ENCODE measurements at places on chromosomes 3 and 15. TPM values are rescaled to one million over a fixed set of nuclear protein-coding genes. Genes with fewer than 3 reads are reported as not detected.

The CLRN1 gene
- not detected for total RNA-seq

DNA sequence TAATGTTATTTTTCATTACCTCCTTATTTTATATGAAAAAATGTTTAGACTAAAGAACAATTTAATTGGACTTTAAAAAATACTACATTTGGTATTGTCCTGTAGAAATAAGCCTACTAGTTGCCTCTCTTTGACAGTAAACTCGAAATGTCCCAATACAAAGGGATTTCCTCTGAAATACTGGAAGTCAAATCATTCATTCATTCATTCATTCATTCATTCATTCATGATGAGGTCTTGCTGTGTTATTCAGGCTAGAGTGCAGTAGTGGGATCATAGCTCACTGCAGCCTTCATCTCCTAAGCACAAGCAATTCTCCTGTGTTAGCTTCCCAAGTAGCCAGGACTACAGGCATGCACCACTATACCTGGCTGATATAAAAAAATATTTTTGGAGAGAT, 50.6 kb upstream of the PYGO1 start:
- H3K4me3 ChIP-seq = no peak overlapping the region
- no peaks in the 10 kb centered on the region for H3K4me1 ChIP-seq
- no peak overlapping the region for H3K27ac ChIP-seq

DNA sequence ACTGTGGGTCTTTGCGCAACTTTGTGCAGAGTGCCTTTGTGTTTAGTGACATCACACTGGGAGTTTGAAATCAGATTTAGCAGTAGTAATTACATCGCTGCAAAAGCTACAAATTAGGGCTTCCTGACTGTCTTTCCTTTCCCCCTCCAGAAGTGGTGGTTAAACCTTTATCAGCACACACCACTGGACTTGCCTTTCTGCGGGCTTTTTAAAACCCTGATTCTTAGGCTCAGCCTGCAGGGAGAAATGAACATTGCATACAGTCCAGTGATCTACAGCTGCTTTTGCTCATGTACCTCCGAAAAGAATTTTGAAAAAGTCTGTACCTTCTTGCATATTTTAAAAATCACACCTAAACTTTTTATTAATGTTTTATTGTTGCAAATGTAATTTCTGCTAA, 219.7 kb upstream of the NAALADL2 start:
- H3K4me3 ChIP-seq = no peak overlapping the region
- H3K27me3 ChIP-seq = no peaks in the 10 kb centered on the region
- no peak overlapping the region for H3K27ac ChIP-seq
- no peaks in the 10 kb centered on the region for H3K36me3 ChIP-seq
- no peaks in the 10 kb centered on the region for H3K4me1 ChIP-seq
- DNase-seq = no peak

The ERICH6 gene
- total RNA-seq = not detected

- no peak overlapping the region for H3K4me3 ChIP-seq
- no peak overlapping the region for H3K27ac ChIP-seq
- no peaks in the 10 kb centered on the region for H3K27me3 ChIP-seq
- H3K36me3 ChIP-seq = no peaks in the 10 kb centered on the region
- DNase-seq = no peak
Measured at GRCh38 chr3:39900462-39901002, 91.1 kb downstream of the MYRIP start.

The PHC3 gene
- total RNA-seq = 26.2 TPM

- DNase-seq = no peak
- peaks cover 22% of the 10 kb centered on the region for H3K4me1 ChIP-seq
- no peaks in the 10 kb centered on the region for H3K36me3 ChIP-seq
Measured at GRCh38 chr15:68640791-68641331, 62.1 kb downstream of the CORO2B start.

- DNase-seq = no peak
- peak overlapping the region; percentile 87 for H3K27ac ChIP-seq
- H3K4me1 ChIP-seq = peaks cover 93% of the 10 kb centered on the region
- peak overlapping the region; percentile 13 for H3K4me3 ChIP-seq
Measured at GRCh38 chr15:67097930-67098740, 32.7 kb downstream of the SMAD3 start.

The CCDC50 gene
- 56.6 TPM for total RNA-seq
